ENCODE measurements at places on chromosomes 1 and 21. TPM values are rescaled to one million over a fixed set of nuclear protein-coding genes. Genes with fewer than 3 reads are reported as not detected.
A peak's percentile ranks its signal among the peaks of the same experiment; 100 is the strongest.

DNA sequence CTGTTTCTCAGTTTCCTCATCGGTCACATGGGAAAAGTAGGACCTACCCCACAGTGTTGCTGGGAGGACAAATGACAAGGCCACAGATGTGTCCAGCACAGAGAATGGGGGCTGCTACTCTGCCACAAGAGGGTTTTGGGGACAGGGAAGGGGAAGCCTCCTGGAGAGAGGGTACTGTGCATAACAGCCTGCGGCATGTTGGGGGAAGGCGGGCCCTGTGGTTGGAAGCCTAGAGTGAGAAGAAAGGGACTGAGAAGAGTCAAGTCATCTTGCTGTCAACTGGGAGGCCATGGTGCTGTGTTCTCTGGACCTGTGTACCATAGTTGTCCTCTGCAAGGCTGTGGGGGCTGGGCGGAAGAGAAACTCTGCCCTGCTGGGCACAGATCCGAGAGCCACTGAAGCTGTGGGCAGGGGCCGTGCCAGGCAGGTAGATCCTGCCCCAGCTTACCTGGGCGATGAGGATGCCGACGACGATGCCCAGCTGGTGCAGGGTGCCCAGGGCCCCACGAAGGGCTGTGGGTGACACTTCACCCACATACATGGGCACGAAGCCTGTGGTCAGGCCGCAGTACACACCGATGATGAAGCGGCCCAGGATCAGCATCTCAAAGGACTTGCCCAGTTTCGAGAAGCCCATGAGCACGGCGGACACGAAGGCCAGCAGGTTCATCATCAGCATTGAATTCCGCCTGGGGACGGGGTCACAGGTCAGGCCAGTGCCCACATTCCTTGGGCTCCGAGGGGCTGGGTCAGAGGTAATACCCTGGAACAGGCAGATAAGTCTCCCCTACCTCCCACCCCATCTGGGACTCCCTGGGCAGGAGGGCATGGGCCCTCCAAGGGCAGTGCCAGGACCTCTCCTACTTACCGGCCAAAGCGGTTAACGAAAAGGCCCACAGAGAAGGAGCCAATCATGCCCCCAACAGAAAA, 28.2 kb downstream of the SLC2A1 start:
- DNase-seq: no peak
- H3K27ac ChIP-seq: peak overlapping the region; percentile 99
- H3K4me3 ChIP-seq: peak overlapping the region; percentile 73
- H3K36me3 ChIP-seq: peaks cover 84% of the 10 kb centered on the region

GUCA2B gene
- total RNA-seq: not detected

GRCh38 chr1:198364471-198364870, 176.0 kb downstream of the ATP6V1G3 start:
- H3K36me3 ChIP-seq: peaks cover 1% of the 10 kb centered on the region
- DNase-seq: no peak
- no peak overlapping the region for H3K27ac ChIP-seq
- no peak overlapping the region for H3K4me3 ChIP-seq

GNAT2 gene
- not detected for total RNA-seq

- DNase-seq: no peak
- H3K27me3 ChIP-seq: no peaks in the 10 kb centered on the region
- no peak overlapping the region for H3K4me3 ChIP-seq
- no peaks in the 10 kb centered on the region for H3K36me3 ChIP-seq
- no peak overlapping the region for H3K27ac ChIP-seq
- H3K4me1 ChIP-seq: peaks cover 17% of the 10 kb centered on the region
Observed at GRCh38 chr21:35208104-35208503, 159.0 kb upstream of the RUNX1 start.

PSMA5 gene
- total RNA-seq: 174 TPM
